A673 (cell line): ENCODE measurements at places on chromosomes 2 and 18.

GRCh38 chr2:140353541-140353940 is 1573.4 kb upstream of the NXPH2 start:
- peak; percentile 72 for DNase-seq

DNA sequence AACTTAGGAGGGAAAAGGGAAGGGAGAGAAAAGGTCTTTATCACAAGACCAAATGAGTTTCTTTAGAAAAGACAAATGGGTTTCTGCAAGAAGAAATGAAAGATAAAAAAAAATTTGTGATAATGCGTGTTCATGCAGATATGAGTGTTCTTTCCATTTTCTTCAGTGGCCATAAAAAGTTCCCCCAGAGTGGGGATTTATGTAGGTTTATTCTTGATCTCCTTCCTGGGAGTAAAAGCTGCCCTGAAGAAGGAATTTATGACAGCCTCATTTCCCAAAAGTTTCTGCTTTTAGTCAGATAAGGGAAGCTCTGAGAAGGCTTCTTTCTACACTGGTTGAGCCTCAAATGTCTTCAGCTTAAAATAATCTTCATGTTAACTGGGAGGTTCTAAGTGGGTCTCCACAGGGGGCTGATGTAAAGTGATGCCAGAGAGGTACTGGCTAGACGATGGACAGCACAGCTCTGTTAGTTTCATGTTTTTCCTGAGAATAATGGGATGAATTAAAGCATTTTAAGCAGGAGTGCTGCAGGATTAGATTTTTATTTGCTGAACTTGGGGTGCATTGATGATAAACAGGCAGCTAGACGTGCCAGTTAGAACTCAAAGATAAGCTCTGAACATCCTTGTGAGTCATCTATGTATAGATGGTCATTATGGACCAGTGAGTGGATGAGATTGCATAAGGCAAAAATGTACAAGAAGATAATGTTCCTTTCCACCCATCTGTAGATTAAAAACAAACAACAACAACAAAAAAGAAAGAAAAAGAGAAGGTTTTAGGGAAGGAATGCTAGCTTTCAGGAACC is 99.4 kb upstream of the MSH2 start:
- DNase-seq = no peak

DNA sequence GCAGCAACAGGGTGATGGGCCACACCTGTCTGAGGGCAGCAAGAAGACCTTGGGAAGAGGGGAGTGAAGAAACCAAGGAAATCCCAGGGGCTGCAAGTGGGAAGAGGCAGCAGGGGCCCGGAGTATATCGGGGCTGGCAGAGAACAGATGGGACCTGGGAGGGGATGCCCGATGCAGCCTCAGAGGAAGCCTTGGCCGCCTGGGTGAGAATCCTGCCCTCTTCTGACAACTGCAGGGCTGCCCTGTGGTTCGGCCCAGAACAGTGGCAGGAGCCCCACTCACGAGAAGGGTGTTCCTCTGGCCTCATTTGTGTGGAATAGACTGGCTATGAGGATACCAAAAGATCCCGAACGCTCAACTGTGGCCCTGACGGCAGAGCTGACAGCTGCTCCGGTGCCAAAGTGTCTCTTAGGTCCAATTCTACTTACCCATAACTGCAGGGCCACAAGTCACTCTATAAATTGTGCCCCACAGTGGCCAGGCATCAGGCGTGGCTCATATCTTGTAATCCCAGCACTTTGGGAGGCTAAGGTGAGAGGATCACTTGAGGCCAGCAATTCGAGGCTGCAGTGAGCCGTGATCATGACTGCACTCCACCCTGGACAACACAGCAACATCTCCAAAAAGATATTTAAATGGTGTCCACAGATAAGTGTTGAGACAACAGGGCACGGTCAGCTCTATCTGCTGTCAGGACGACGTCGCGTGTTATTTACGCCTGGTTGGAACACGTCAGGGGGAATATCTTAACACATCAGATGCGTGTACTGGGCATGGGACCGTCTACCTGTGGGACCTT is 23.6 kb upstream of the ID2 start:
- DNase-seq = no peak

- peak; percentile 72 for DNase-seq
Measured at GRCh38 chr2:175251425-175252041, 70.0 kb upstream of the ATP5MC3 start.

GRCh38 chr18:39485696-39486095 is 1920.1 kb upstream of the CELF4 start:
- no peak for DNase-seq

DNA sequence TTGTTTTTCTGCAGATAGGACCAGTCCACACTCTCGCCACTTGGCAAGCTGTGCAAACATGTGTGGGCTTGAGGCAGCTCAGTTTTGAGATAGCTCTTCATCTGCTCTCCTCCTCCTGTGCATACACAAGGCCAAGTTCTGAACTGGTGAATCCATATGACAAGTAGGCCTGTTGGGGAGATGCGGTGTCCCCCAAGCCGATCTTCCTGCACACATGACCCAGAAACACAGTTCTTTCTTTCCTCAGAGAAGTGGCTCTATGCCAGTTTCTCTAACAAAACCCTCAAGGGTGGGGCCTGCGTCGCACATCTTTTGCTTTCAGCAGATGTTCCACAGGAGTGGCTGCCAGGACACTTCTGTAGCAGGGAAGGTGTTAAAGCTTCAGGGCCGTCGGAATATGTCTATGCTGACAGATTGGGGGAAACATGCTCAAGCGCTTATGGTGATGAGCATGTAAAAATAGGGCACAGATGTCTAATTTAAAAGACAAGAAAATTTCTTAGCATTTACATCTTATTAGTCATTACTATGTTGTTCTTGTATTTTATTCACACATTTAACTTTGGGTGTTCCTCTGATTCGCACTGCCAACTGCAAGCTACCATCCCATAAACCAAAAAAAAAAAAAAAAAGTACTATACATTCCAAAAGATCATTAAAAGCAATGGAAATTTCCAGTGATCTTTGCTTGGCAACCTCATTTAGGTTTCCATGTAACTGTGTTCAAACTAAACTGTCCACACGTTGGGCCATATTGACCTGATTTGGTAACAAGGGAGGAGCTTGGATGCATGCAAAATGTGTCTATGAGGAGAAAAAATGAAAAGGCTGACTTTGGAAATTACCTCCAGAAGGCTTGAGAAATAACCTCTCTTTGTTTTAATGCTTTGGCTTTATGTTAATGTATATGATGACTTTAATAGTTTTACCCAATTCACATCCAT is 1055.5 kb upstream of the KLHL29 start:
- DNase-seq = no peak

GRCh38 chr18:23498877-23499276 is 4.4 kb upstream of the RMC1 start:
- DNase-seq = peak; percentile 87

DNA sequence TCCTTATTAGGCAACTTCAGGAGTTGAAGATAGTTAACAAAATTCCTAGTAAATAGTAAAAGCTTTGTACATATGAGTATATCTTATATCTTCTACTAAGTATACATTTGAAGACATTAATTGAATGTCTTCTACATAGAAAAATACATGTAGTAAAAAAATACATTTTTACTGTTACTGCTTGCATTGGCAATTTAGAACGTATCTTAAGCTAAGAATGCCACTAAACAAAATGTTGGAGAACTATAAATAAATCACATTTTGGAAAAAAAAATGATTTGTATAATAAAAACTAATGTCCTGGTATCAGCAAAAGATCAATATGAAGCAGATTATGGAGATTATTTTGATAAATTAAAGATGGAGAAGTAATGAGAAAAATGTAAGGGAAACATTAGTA is 434.2 kb upstream of the SLC8A1 start:
- DNase-seq = no peak

- DNase-seq = no peak
Measured at GRCh38 chr2:99710721-99711120, 220.9 kb upstream of the REV1 start.

DNA sequence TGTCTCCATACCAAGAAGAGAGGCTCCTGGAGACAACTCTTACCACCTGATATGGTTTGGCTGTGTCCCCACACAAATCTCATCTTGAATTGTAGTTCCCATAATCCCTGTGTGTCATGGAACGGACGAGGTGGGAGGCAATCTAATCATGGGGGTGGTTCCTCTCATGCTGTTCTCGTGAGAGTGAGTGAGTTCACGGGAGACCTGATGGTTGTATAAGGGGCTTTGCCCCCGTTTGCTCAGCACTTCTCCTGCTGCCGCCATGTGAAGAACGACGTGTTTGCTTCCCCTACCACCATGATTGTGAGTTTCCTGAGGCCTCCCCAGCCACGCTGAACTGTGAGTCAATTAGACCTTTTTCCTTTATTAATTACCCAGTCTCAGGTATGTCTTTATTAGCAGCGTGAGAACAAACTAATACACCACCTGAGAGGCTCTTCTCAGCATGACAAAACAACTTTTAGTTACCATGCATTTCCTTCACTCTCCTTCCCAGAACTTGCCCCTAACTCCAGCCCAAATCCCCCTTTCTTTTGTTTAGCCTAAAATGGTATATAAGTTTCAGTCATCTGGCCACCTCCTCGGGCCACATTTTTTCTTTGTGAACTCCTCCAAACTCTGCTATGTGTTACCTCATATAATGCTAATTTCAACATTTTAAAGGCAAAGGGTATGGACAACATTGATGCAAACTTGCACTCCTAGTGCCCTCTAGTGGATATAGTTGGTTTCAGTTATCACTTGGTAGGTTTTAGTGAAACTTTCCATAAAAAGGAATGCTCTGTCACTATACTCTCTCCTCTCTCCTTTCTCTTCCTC is 58.6 kb upstream of the SLC25A52 start:
- peak; percentile 68 for DNase-seq
